Right hindlimb (tissue), 1 donor: ENCODE measurements at places on chromosomes 11 and 22.

DNA sequence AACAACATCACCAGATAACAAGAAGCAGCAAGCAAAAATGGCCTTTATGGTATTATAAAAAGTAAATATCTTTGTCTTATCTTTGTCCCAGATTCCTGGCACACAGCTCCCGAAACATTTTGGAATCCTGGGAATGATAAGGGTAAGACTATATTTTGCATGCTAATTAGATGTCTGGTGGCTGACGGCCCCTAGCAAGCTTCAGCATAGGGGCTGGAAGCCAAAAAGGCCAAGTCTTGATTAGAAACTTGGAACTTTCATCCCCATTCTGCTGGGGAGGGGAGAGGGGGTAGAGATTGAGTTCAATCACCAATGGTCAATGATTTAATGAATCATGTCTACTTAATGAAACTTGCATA is 38.2 kb upstream of the EED start:
- no peak for DNase-seq

GRCh38 chr22:46806794-46807193 is 44.3 kb downstream of the TBC1D22A start:
- DNase-seq = no peak

GRCh38 chr11:60854140-60854846 is 1.5 kb downstream of the PTGDR2 start:
- no peak for DNase-seq

DNA sequence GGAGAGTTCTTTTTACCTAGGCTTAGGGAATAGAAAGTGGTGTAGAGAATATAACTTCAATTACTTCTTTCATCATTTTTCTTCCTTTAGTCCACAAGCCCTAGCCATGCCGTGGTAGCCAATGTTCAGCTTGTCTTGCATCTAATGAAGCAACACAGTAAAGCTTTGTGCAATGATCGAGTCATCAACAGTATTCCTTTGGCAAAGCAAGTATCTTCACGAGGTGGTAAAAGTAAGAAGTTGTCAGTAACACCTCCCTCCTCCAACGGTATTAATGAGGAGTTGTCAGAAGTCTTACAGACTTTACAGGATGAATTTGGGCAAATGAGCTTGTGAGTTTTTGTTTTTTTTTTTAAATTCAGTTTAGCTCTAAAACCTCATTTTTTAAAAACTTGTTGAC is 37.4 kb downstream of the CEP57 start:
- no peak for DNase-seq

DNA sequence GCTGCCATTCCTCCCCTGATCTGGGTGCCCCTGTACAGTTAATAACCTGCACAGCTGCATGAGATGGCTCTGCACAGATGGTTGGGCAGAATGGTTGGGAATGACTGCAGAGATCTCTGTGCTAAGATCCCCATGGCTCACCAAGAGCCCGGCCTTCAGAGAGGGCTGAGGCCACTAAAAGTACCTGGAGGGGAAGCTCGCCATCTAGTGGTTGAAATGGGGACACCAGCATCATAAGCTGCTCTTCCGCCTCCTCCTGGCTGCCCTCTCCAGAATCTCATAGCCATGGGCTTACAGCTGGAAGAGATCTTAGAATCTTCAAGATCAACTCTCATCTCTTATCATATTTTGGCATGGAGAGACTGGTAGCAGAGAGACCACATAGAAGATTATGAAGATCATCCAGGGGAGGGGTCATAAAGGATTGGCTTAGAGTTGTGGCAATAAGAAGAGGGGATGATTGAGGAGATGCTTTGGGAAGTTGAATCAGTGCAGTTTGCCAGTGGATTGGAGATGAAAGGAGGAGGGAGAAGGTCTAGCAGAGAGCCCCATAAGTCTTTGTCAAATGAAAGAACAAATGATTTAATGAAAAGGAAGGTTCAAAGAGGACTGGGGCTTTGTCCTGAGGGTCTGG is 22.0 kb upstream of the TLCD5 start:
- peak; percentile 69 for DNase-seq

GRCh38 chr11:113685654-113686359 is 20.3 kb downstream of the TMPRSS5 start:
- DNase-seq = no peak

DNA sequence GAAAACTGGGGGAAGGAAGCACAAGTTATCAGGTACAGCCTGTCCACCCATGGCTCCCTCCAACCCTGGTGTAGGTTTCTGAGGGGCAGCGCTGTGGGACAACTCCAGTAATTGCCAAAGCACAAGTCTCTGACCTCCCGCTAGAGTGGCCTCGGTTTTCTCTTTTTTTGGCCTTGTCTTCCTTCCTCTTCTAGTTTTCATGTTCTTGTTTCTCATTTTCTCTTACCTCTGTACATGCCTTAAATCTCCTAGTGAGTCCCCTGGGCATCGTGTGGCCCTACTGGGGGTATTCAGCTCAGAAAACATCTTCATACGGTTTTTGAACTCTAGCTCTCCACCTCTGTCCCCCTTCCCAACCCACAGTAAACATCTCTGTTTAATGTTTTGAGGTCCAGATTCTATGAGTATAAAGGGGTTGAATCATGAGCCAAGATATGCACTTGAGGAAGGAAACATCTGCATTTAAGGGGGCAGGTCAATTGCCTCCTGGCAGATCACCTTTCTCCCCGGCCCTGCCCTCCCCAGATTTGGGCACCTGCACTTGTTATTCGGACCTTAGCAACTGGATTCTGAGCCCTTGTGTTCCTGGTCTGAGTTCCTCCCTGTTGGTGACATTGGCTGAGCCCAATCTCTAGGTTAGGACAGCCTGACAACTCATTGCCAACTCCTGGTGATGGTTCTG is 8.4 kb upstream of the LMO2 start:
- DNase-seq = no peak

GRCh38 chr11:83285151-83285770 is 906 bp downstream of the CCDC90B start:
- DNase-seq = no peak

DNA sequence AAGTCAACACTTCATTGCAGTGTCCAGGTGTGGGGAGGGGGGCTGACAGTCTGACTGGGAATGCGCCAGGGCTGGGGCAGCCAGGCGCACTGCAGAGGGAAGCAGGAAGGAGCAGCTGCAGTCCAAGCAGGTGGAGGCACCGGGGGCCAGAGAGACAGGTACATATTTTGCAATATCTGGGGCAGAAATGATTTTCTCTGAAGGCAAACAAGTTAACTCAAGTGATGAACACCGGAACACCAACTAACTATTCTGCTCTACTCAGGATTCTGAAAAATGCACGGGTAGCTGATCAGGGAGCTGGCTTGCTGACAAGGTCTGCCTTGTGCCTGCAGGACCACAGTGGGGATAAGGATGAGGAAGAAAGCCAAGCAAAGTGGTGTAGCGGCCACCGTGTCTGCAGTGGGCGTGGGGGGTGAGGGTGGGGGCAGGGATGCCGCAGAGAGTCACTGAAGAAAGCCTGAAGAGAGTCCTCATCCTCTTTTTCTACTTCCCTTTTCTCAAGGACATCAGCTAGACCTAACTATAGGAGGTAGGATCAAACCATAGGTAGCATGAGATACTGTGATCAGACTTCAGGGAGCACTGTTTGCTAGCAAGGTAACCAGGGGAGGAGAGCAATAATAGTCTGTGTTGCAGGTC is 83.4 kb downstream of the SCN3B start:
- DNase-seq = no peak

DNA sequence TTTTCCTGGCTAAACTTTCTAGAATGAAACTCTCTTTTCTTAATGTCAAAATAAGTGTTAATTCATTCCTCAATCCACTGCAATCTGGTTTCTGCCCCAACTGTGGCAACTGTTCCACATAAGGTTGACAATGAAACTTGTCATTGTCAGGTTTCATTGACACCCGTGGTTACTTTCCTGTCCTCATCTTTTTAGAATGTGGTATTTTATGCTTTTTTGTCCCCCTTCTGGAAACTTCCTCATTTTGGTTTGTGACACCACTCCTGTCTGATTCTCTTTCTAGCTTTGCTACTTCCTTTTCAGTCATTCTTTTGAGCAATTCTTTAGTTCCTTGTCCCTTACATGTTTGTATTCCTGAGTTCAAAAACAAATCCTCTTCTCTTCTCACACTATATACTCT is 7.5 kb upstream of the PDE3B start:
- DNase-seq = no peak

GRCh38 chr22:27194096-27194748 is 536.8 kb downstream of the MIAT start:
- DNase-seq = no peak

DNA sequence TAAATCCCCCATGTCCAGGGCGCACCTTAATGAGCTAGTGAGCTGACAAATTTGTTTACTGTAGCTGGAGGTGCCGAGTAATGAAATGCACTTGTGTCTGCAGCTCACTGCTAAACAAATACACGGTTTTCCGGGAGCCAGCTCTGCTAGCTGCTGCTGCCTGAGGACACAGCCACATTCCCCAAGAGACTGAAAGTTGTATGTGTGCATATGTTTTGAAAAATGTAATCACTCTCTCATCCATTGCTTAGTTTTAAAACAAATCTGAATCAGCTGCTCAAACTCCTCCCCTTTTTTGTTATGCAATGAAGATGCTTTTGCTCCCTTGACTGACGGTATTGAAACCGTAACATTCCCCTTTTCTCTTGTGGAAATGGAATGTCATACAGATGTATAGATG is 62.4 kb upstream of the NNMT start:
- no peak for DNase-seq

- no peak for DNase-seq
These were observed 75.7 kb downstream of the CCDC83 start for GRCh38 chr11:85930879-85931366.

DNA sequence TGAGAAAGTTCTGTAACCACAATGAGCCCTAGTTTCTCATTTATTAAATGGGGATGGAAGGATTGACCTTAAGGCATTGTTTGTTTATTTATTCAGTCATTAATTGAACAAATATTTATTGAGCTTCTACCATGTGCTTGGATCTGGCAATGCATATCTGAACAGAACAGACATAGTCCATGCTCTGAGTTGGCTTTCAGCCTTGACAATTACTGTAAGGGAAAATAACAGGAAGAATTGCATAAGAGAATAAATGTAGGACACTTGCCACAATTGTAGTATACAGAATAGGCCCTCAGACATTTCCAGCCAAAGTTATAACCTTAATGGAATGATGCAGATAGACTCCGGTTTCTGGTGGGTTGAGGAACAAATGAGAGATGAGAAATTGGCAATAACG is 160.5 kb upstream of the TTC12 start:
- DNase-seq = no peak

DNA sequence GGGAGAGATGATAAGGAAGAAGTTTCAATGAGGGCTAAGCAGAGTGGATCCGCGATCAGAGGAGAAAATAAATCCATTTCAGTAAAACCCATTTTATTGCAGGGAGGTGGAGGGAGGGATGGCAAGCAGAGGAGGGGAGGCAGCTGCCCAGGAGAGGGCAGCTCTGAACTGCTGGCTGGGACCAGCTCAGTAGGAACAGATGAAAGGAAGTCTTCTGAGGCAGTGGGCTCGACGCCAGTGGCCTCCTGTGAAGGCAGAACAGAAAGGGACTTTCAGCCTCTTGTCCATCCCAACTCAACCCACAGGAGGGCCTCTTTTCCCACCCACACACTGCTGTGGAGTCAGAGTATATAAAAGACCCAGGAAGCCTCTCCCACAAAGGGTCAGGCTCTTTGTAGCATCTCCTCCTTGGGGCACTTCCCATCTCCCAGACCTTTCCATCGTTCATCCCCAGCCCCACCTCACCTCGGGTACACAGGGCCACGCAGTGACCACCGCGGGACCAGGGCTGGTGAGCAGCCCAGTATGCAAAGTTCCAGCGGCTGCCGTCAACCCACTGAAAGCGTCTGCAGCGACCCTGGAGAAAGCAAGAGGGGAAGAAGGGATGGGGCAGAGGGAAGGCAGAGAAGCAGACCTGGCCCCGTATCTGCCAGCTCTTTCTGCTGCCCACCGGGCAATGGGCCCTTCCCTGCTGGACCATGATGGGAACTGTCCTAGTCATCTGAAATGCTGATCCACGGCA is 3.0 kb downstream of the PRG2 start:
- DNase-seq = no peak

DNA sequence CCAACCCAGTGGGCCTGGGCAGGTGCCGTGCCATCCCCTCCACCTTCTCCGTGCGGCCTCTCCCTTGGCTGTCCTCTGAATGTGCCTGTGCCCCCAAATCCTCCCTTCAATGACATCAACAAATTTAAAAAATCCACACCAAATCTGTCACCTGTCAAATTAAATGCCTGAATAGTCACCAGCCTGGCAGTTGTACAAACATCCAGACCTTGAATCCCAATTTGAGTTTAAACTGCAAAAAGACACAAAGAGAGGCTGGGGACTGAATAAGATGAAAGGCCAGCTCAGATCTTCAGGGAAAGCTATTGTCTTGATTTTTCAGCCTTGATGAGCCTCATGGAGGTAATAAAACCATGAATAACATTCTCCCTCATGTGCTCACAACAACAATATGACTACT is 194.7 kb downstream of the KIRREL3 start:
- no peak for DNase-seq

DNA sequence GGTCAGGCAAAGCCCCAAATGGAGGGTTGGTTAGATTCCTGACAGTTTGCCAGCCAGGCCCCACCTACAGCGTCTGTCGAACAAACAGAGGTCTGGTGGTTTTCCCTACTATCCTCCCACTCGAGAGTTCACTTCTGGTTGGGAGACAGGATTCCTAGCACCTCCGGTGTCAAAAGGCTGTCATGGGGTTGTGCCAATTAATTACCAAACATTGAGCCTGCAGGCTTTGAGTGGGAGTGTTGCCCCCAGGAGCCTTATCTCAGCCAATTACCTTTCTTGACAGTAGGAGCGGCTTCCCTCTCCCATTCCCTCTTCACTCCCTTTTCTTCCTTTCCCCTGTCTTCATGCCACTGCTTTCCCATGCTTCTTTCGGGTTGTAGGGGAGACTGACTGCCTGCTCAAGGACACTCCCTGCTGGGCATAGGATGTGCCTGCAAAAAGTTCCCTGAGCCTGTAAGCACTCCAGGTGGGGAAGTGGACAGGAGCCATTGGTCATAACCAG is 4.7 kb upstream of the TTC36 start:
- no peak for DNase-seq

GRCh38 chr11:12762278-12762677 is 88.1 kb downstream of the TEAD1 start:
- DNase-seq = no peak

DNA sequence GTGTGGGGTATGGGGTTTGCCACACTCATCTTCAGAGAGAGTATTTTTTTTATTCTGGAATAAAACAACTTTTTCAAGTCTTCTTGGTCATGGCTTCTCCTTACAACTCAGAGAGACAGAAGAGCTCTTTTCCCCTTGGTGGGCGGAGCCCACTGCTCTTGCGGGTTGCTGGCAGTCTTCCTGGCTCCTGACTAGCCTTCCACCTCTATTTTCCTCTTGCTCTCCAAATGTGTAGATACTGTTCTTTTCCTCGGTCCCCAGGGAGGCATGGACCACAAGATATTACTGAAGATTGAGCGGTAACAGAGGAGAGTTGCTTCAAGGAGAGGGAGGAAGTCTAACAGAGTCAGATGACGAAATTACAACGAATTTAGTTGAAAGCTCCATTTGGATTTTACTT is 210.6 kb downstream of the NTM start:
- no peak for DNase-seq

DNA sequence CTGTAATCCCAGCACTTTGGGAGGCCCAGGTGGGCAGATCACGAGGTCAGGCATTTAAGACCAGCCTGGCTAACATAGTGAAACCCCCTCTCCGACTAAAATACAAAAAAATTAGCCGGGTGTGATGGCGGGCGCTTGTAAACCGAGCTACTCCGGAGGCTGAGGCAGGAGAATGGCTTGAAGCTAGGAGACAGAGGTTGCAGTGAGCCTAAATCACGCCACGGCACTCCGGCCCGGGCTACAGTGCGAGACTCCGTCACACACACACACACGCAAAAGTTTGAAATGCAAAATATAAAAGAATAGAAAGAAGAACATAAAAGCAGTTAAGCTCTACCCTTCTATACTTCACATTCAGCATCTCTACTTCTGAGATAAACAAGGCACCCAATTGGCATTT is 1165.9 kb upstream of the CNTN5 start:
- no peak for DNase-seq
